IPS-NIHi11 (cell line): ENCODE measurements at places on chromosomes 3 and 15.

DNA sequence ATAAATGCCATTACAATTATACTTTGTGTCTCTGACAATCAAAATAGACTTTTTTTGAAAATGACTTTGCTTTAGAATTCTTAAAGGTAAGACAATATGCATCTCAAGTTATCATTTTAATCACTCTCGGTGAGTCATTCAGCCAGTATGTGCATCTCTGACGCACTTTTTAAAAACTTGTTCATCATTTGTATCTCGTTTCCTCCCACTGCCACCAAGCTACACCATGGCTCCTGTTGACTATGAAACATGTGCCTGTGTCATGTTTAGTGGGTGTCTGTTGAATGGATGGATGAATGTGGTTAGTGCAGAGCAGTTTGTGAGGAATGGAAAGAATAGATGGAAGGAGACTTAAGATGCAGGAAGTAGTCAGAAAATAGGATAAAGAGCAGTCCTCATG is 68.6 kb downstream of the ARPP21 start:
- no peak for DNase-seq

- DNase-seq = no peak
Observed at GRCh38 chr3:134334231-134334900, 39.9 kb downstream of the AMOTL2 start.

DNA sequence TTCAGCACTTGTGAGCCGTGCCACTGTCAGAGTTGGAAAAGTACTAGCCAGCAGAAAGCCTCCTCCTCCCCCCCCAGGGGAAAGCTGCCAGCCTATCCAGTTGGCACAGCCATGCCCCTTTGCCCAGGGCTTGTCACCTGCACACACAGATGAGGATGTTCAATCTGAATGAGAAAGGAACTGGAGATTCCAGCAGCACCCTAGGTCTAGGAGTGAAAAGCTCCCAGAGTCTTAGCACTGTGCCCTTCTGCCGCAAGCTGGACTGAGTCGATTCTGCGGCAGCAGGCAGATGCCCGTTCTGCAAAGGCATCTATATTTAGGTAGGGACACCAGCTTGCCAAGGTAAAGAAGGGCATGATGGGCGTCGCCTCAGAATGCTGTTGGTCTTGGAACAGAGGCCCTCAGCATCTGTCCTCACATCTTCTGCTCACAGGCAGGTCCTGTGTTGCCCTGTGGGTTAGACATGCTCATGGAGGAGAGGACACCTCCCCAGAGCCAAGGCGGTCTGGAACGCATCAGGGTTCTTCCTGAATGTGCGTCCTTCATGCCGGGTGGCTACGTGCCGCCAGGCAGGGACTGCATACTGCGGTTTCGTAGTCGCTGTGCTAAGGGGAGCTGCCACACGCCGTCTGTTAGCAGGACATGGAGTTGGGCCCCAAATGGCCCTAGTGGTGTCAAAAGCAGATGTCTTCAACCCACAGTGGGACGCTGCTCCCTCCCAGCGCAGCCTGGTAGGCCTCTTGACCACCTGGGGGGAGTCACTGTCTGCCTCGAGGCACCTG is 109.5 kb downstream of the VGLL4 start:
- no peak for DNase-seq

DNA sequence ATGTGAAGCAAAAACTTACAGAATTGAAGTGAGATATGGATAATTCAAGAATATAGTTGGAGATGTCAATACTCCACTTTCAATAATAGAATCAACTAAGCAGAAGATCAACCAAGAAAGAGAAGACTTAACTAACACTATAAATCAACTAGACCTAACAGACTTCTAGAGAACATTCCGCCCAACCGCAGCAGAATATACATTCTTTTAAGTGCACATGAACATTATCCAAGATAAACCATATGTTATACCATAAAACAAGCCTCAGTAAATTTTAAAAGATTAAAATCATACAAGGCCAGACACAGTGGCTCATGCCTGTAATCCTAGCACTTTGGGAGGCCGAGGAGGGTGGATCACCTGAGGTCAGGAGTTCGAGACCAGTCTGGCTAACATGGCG is 5.5 kb upstream of the TEX55 start:
- DNase-seq = no peak

DNA sequence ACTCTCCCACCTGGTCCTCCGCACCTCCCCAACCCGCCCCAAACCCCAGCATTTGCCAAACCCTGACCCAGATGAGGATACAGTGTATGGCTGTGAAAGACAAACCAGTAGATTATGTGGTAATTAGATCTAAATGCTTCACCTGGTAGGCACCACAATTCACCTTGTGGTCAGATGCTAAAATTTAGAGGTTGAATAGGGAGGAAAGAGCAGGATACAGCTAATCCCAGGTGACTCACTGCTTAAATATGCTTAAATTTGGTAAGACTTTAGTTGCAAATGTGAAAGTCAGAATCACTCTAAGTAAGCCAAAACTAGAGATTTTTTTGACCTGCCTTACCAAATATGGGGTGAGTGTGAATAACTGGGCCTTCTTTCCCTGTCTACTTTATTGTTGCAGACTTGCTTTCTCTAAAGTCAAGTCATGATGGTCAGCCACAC is 105.5 kb downstream of the MME start:
- DNase-seq = peak; percentile 19

DNA sequence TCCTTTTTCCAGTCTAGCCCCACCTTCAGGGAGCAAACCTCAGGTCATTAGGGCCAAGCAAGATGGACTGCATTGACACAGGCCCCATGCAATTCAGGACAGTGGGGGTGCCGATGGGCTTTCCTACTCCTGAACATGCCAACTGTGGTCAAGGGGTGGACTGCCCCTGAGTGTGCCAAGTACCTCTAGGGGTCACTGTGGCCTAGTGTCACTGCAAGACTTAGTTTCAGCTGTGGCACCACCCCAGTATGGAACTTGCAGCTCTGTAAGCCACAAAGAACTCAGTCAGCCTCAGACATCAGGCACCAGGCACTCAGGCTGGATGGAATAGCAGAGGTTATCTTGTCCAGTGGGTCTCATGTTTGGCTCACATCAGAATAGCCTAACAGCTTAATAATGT is 32.3 kb downstream of the EXOG start:
- no peak for DNase-seq

GRCh38 chr3:124172816-124173215 is 180.9 kb upstream of the ROPN1 start:
- no peak for DNase-seq

DNA sequence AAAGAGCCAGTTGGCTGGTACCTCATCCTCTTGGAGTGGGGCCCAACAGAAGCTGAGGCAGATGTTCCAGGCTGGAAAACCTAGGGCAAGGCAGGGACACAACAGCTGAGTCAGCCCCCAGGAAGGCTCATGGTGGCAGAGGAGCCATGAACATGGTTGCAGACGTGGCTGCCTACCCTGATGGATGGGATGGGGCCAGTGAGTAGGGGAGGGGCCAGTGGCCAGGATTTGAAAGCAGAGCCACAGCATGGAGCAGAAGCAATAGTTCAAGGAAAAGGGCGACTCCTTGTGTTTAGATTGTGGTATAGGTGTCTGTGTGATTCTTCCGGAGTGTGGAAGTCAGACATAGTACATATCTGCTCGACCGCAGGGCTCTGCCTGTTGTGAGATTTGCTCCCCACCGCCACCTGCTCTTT is 24.2 kb downstream of the PXYLP1 start:
- peak; percentile 55 for DNase-seq

- DNase-seq = no peak
Observed at GRCh38 chr15:64982472-64982871, 7.2 kb downstream of the SPG21 start.

- no peak for DNase-seq
Observed at GRCh38 chr3:141538568-141539240, 51.9 kb downstream of the RASA2 start.

- DNase-seq = no peak
Observed at GRCh38 chr3:81242871-81243270, 518.6 kb downstream of the GBE1 start.

DNA sequence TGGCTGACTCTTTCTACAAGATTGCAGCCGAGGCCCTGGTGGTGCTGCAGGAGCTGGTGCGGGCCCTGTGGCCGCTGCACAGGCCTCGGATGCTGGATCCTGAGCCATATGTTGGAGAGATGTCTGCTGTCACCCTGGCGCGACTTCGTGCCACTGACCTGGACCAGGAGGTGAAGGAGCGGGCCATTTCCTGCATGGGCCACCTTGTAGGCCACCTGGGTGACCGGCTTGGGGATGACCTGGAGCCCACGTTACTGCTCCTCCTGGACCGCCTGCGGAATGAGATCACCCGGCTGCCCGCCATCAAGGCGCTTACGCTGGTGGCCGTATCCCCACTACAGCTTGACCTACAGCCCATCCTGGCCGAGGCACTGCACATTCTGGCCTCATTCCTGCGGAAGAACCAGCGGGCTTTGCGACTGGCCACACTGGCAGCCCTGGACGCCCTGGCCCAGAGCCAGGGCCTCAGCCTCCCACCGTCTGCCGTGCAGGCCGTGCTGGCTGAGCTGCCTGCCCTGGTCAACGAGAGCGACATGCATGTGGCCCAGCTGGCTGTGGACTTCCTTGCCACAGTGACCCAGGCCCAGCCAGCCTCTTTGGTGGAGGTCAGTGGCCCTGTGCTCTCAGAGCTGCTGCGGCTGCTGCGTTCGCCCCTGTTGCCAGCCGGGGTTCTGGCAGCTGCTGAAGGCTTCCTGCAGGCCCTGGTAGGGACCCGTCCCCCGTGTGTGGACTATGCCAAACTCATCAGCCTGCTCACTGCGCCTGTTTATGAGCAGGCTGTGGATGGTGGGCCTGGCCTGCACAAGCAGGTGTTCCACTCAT is 20.3 kb downstream of the CAND2 start:
- no peak for DNase-seq

GRCh38 chr15:67146875-67147381 is 81.5 kb downstream of the SMAD3 start:
- no peak for DNase-seq
